Stimulated activated CD4-positive, alpha-beta T cell treated with anti-CD3 and anti-CD28 coated beads, Interleukin-2, amount 100 ng/mL, for 4 hours (primary cell): ENCODE measurements at places on chromosomes 7 and 10.

GRCh38 chr7:139367438-139368155 lies 7.9 kb downstream of the LUC7L2 start:
- DNase-seq, result no peak

DNA sequence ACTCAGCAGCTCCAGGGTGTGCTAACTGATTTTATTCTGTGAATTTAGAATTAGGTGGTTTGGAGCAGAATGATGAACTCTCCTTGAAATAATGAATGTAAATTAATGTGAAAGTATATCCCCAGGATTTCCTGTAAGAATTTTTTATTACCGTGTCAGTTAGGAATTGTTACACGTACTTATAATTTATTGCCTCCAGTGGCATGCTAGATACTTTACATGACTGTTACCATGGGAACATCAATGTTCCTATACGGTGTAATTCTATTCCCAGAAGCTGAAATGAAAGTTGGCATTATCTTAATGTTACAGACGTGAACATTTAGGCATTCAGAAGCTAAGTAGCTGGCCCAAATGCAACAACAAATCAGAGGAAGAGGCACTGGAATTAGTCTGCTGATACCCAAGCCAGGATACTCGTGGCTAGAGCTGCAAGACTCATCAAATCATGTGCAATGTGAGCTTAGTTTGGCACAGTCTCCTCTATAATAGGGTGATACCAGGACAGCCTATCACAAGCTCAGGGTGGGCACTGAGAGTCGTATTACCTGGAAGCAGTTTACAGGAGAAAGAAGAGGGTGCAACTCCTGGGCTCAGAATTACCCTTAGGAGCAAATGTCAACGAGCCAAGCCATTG lies 30.0 kb upstream of the PRKAR2B start:
- DNase-seq, result no peak

- DNase-seq, result no peak
Measured at GRCh38 chr7:115024276-115024675, 102.4 kb downstream of the MDFIC start.

GRCh38 chr7:92135052-92135889 lies 994 bp upstream of the CYP51A1 start:
- no peak for DNase-seq
